Foreskin keratinocyte (primary cell): ENCODE measurements at places on chromosomes 16 and 17. TPM values are rescaled to one million over a fixed set of nuclear protein-coding genes. Genes with fewer than 3 reads are reported as not detected.

The PMFBP1 gene
- 0.49 and 0.78 TPM in 2 replicates for total RNA-seq

The RNF166 gene
- 7.6 and 7.8 TPM in 2 replicates for total RNA-seq

The SMG6 gene
- 18.5 and 19.9 TPM in 2 replicates for total RNA-seq

The CFAP97D1 gene
- not detected in 2 replicates for total RNA-seq

The SSTR5 gene
- total RNA-seq: not detected in 2 replicates

The P3H4 gene
- 8.8 and 13.7 TPM in 2 replicates for total RNA-seq

The PRR35 gene
- not detected in 2 replicates for total RNA-seq

The IRX3 gene
- total RNA-seq: 4.3 and 5.1 TPM in 2 replicates

The TMEM231 gene
- total RNA-seq: 9.0 and 10.3 TPM in 2 replicates

The SCN4A gene
- total RNA-seq: not detected in 2 replicates

The PROCA1 gene
- 0.39 and 0.41 TPM in 2 replicates for total RNA-seq

The ZFP90 gene
- total RNA-seq: 18.7 and 21.7 TPM in 2 replicates

The ABCA10 gene
- 0.11 and 0.41 TPM in 2 replicates for total RNA-seq

The RPL38 gene
- total RNA-seq: 1,782 and 1,801 TPM in 2 replicates

The CTRB1 gene
- not detected in 2 replicates for total RNA-seq

The NLE1 gene
- 28.1 and 29.7 TPM in 2 replicates for total RNA-seq

The TBC1D3B gene
- total RNA-seq: 0.81 and 0.85 TPM in 2 replicates

The GPT2 gene
- 15.0 and 23.4 TPM in 2 replicates for total RNA-seq

The HAP1 gene
- total RNA-seq: 0.56 and 0.82 TPM in 2 replicates

The FBXW10 gene
- 0.04 TPM in 1 of 2 replicates, not detected in the other for total RNA-seq

The IGFBP4 gene
- total RNA-seq: 7.7 and 18.4 TPM in 2 replicates

The SULT1A4 gene
- 0.37 and 1.7 TPM in 2 replicates for total RNA-seq

The TM4SF5 gene
- total RNA-seq: not detected in 2 replicates

The IL17C gene
- total RNA-seq: not detected in 2 replicates

The BIRC5 gene
- 54.7 and 69.5 TPM in 2 replicates for total RNA-seq

The CENPT gene
- total RNA-seq: 30.5 and 36.1 TPM in 2 replicates
